ENCODE measurements at places on chromosomes 13 and 19. TPM values are rescaled to one million over a fixed set of nuclear protein-coding genes. Genes with fewer than 3 reads are reported as not detected.

The GPR12 gene
- not detected for total RNA-seq

The THAP8 gene
- 1.7 TPM for total RNA-seq

The ZNF749 gene
- total RNA-seq, result 18.0 TPM

The JSRP1 gene
- total RNA-seq, result 0.30 TPM

The VSTM2B gene
- not detected for total RNA-seq

The TEX26 gene
- total RNA-seq, result not detected

The TRIM13 gene
- total RNA-seq, result 24.6 TPM

The SLC8A2 gene
- total RNA-seq, result 0.98 TPM

The ZNF540 gene
- total RNA-seq, result not detected

The DIAPH3 gene
- 22.8 TPM for total RNA-seq

The IGFL3 gene
- total RNA-seq, result not detected

The UBL5 gene
- total RNA-seq, result 335 TPM

The APLP1 gene
- 41.2 TPM for total RNA-seq

The LILRB2 gene
- total RNA-seq, result not detected

The DUS3L gene
- 78.1 TPM for total RNA-seq

The ARHGEF7 gene
- total RNA-seq, result 46.2 TPM

The CD177 gene
- total RNA-seq, result not detected

The ZNF524 gene
- total RNA-seq, result 17.2 TPM

The NOVA2 gene
- 2.5 TPM for total RNA-seq

The IFNL1 gene
- total RNA-seq, result not detected

The FAM124A gene
- 3.1 TPM for total RNA-seq

The ZNF546 gene
- 0.64 TPM for total RNA-seq

The CEACAM20 gene
- not detected for total RNA-seq

The NUP58 gene
- total RNA-seq, result 101 TPM

The RHPN2 gene
- total RNA-seq, result 33.3 TPM

The EXOC3L2 gene
- total RNA-seq, result not detected

The NBEA gene
- 4.1 TPM for total RNA-seq

The CEACAM18 gene
- not detected for total RNA-seq

The ZNF835 gene
- not detected for total RNA-seq

The POU2F2 gene
- 0.89 TPM for total RNA-seq

The SMAD9 gene
- total RNA-seq, result 4.3 TPM

All from HCT116 (cell line).